Central memory CD4-positive, alpha-beta T cell (primary cell): ENCODE measurements at places on chromosomes 12 and 14.

- DNase-seq = no peak
Observed at GRCh38 chr14:94631536-94632304, 19.5 kb downstream of the SERPINA3 start.

DNA sequence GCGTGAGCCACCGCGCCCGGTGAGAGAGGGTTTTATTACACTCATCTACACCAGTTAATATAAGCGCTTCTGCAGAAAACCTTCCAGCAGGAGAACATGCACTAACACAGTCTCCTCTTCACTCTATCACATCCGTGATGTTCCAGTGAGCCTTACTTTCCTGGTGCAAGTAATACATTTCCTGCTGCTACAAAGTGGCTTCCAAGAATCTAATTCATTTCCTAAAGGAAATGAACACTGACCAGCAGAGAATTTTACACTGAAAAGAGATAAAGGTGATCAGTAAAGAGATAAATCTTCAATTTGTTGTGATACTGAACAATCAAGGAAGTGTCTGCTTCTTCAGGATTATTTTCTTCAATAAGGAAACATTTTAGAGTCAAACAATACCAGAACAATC is 39.5 kb downstream of the ZFYVE21 start:
- DNase-seq = no peak

GRCh38 chr12:103697971-103698751 is 111.1 kb downstream of the STAB2 start:
- no peak for DNase-seq

GRCh38 chr14:97457575-97458085 is 660.4 kb downstream of the VRK1 start:
- DNase-seq = no peak

- DNase-seq = no peak
Observed at GRCh38 chr14:46747001-46747652, 95.5 kb upstream of the RPL10L start.

DNA sequence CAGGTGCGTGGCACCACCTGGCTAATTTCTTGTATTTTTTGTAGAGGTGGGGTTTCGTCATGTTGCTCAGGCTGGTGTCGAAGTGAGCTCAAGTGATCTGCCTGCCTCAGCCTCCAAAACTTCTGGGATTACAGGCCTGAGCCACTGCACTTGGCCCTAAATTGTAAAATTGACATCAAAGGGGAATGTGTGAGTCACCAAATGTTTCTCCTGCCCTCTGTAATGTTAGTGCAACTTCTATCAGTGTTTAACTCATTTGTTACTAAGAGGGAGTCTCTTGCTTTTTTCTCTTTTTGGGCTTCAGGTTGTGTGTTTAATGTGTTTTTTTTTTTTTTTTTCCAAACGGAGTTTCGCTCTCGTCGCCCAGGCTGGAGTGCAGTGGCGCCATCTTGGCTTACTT is 2.3 kb downstream of the TULP3 start:
- no peak for DNase-seq

- DNase-seq = no peak
Observed at GRCh38 chr14:55356913-55357312, 54.7 kb downstream of the ATG14 start.

DNA sequence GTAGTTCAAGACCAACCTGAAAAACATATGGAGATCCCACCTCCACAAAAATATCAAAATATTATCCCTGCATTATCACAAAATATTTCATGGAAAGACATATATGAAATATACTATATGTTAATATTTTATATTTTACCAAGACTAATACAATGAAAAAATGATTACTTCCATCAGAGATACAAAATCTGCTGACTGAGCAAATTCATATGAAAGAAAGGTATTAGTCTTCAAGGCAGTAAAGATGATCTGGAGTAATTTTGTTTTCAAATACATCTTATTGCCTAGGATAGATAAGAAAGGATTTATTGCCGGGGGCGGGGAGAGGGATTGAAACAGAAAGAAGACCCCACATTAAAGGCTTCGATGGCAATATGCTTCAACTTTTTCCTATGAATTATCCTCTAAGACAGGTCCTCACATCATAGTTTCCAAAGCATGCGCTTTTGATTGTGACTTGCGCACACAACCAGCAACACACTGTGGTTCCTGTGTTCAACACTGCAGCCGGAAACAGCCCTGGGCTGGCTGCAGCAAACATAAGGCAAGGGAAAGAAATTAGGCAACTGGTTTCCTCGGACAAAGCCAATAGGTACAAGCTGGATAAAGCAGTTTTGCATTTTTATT is 83.2 kb downstream of the SPPL3 start:
- no peak for DNase-seq

DNA sequence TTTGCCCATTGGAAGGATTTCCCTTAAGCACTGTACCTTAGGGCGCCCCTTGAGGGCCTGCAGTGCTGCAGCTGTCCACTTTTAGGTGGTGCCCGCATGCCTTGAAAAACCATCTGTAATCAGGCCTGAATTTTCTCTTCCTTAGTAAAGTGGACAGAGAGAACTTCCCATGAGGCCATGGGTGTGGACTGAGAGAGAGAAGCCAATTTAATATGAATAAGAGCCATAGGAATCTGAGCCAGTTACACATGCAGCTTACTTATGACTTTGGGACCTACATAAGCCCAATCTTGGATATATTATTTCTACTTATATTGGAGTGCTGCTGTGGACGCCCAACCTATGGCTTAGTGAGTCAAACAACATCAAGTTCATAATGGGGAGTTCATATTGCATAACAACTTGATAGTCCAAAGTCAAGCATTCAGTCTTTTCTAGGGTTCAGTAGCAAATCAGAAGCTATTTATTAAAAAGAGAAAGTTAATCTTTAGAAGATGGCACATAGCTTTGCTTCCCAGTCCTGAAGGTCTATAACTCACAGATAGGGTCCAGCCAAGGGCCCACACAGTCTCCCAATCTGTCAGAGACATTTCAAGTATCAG is 11.1 kb upstream of the ETV6 start:
- no peak for DNase-seq

- DNase-seq = no peak
Observed at GRCh38 chr12:85076688-85077430, 40.7 kb downstream of the LRRIQ1 start.

DNA sequence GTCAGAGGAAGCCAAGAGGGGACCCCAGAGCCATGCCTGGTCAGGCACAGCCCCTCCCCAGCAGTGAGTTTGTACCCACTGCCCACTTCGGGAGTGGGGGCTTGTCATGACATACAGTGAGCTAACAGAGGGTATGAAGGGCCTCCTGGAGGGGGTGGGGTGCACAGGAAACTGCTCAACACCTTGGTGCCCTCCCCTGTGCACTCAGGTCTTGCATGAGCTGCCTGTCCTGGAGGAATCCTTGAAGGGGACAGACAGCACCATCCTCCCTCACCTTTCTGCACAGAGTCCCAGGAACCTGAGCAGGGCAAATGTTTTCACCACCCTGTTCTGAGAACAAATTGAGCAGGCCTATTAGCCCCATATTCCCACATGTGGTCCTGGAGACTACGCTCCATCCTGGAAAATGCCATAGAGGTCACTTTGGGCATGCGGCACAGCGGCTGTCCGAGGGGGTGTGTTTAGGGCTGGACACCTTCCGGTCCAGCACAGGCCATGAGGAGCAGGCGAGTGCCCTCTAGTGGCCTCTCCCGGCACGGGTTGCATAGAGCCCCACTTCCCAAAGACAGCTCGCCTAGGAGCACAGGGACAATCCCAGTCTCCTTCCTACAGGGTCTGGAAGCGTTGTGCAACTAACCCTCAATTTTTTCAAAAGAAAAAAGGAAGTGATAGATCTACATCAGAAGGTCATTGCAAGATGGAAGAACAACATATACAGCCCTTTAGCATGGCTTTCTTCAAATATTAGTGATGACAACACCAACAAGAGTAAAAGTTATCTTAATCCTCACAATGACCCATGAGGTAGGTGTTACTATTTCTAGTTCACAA is 31.9 kb upstream of the ZFP36L1 start:
- no peak for DNase-seq

DNA sequence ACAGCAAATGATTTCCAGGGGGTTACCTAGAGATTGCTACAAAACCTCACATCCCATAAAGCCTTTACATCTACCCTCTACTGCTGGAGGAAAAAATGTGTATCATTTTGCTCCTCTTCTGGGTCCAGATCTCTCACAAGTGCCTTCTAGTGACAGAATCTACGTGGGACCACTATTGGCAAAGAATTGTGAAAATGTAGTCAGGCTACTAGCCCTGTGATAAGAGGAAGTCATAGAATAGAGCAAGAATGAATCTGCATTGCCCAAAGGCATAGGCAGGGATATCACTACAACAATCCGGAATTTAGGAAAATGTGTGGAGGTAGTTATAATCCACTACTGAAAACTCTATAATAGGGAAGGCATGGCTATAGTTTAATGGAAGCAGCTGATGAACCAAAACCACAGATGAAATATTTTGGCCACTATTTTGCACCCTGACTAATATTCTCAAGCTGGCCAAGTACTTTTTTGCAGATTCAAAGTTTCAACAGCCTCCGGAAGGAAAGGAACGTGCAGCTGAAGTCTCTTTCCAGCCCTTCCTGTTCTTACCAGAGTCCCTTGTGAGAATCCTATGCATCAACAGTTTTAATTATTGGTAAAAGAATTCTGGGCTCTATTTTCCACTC is 176.8 kb downstream of the PHLDA1 start:
- DNase-seq = no peak

- no peak for DNase-seq
Observed at GRCh38 chr14:68823434-68824206, 30.8 kb upstream of the ZFP36L1 start.

DNA sequence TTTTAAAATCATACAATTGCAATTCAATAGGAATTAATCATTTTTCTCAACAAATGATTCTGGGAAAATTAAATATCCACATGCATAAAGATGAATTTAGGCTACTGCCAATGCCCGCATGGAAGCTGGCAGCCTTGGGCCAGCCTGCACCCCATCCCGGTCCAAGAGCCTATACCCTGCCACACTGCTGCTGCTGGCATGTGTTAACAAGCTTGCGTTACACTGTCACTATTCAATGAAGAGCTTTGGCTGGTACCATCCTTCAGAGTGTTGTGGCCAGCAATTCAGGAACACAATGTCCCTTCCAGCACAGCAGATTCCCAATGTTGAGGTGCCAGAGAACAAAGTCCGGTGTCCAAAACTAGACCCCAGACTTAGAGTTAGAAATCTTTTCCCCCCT is 13.6 kb upstream of the TAS2R14 start:
- DNase-seq = no peak

- DNase-seq = no peak
Observed at GRCh38 chr12:63124778-63125177, 26.2 kb downstream of the AVPR1A start.

GRCh38 chr14:20328705-20329104 is 4.4 kb downstream of the CCNB1IP1 start:
- no peak for DNase-seq

DNA sequence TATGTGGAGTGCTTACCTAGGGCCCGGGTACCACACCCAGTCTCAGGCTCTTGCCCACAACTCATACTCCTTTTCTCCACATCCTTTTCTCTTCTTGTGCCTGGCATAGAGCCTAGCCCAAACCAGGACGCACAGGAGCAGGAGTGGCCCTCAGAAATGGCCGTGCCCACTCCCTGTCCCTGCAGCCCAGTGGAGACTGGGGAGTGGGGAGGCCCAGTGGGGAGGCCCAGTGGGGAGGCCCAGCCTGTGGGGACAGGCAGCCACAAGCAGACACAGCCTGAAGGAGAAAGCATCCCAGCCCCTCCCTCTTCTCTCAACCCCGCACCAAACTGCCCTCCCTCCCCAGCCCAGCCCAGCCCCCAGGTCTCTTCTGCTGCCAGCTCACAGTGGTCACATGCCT is 196.8 kb downstream of the KIF26A start:
- no peak for DNase-seq

- no peak for DNase-seq
Observed at GRCh38 chr12:5343711-5344110, 88.2 kb upstream of the NTF3 start.

DNA sequence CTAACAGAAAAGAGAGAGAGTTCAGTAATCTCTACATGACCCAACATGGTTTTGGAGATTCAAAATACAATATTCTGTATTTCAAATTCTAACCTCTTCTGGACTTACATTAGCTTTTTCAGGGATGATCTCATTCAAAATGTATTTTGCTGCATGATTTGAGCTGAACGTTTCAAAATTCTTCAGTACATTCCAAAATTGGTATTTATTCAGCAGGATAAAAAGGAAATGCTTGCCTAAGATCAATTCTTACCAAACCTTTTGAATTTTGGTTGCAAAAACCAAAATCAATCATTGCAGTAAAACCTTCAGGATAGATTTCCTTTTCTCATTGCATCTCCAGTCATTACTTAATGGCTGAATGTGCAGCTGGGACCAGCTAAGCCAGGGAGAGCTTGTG is 1761.3 kb upstream of the SEL1L start:
- no peak for DNase-seq

GRCh38 chr12:15543347-15543746 is 221.0 kb downstream of the PTPRO start:
- DNase-seq = no peak

GRCh38 chr14:100011628-100012325 is 53.4 kb upstream of the EVL start:
- DNase-seq = no peak
